ENCODE measurements at places on chromosomes 11 and 22. TPM values are rescaled to one million over a fixed set of nuclear protein-coding genes. Genes with fewer than 3 reads are reported as not detected.

TYR gene
- total RNA-seq: not detected

MAP6 gene
- 1.9 TPM for total RNA-seq

CCT8L2 gene
- not detected for total RNA-seq

KDM4E gene
- not detected for total RNA-seq

APOBEC3H gene
- total RNA-seq: not detected

TRIM51 gene
- not detected for total RNA-seq

AQP11 gene
- 1.7 TPM for total RNA-seq

SHANK2 gene
- 8.8 TPM for total RNA-seq

PRAME gene
- 99.0 TPM for total RNA-seq

CREB3L1 gene
- 3.8 TPM for total RNA-seq

RELT gene
- total RNA-seq: 9.0 TPM

RFPL2 gene
- 0.16 TPM for total RNA-seq

AIFM3 gene
- total RNA-seq: 3.1 TPM

OR2AG2 gene
- total RNA-seq: not detected

QSER1 gene
- 15.8 TPM for total RNA-seq

OR52K2 gene
- not detected for total RNA-seq

MAJIN gene
- total RNA-seq: not detected

CSTF3 gene
- total RNA-seq: 25.8 TPM

GLYAT gene
- not detected for total RNA-seq

MYBPC3 gene
- total RNA-seq: not detected

GGT5 gene
- 4.6 TPM for total RNA-seq

MRPL16 gene
- total RNA-seq: 64.2 TPM

PRR33 gene
- total RNA-seq: not detected

RTN4RL2 gene
- total RNA-seq: 99.6 TPM

SHANK3 gene
- total RNA-seq: 4.5 TPM

GSTT4 gene
- total RNA-seq: not detected

EXPH5 gene
- 0.03 TPM for total RNA-seq

OR10A2 gene
- not detected for total RNA-seq

CDKN1C gene
- 7.3 TPM for total RNA-seq

RBMXL2 gene
- not detected for total RNA-seq

CLDN5 gene
- not detected for total RNA-seq

PIH1D2 gene
- total RNA-seq: 1.1 TPM

NECTIN1 gene
- total RNA-seq: 7.6 TPM

OR51B5 gene
- total RNA-seq: 0.13 TPM

NUP160 gene
- 25.3 TPM for total RNA-seq

PRR5L gene
- total RNA-seq: 15.1 TPM

CTSW gene
- total RNA-seq: not detected

PATE4 gene
- total RNA-seq: not detected

PHOX2A gene
- not detected for total RNA-seq

RAB38 gene
- 1.0 TPM for total RNA-seq

SCT gene
- not detected for total RNA-seq

HIC2 gene
- 2.7 TPM for total RNA-seq

KREMEN1 gene
- 4.5 TPM for total RNA-seq

KDM2A gene
- 40.0 TPM for total RNA-seq

C11orf42 gene
- not detected for total RNA-seq

SPA17 gene
- total RNA-seq: 18.0 TPM

C1QTNF5 gene
- total RNA-seq: not detected

TSGA10IP gene
- total RNA-seq: not detected

PDE2A gene
- total RNA-seq: 2.3 TPM

SSRP1 gene
- 202 TPM for total RNA-seq

OR52A1 gene
- total RNA-seq: not detected

RGL4 gene
- total RNA-seq: not detected

IGHMBP2 gene
- 16.8 TPM for total RNA-seq

TMEM191B gene
- total RNA-seq: 2.3 TPM

KRTAP5-10 gene
- total RNA-seq: not detected

RRP8 gene
- 36.9 TPM for total RNA-seq

Measured in A549 treated with Mapracorat at 1 μM for 4 hours (cell line).